ENCODE measurements at places on chromosomes 12 and 14.

DNA sequence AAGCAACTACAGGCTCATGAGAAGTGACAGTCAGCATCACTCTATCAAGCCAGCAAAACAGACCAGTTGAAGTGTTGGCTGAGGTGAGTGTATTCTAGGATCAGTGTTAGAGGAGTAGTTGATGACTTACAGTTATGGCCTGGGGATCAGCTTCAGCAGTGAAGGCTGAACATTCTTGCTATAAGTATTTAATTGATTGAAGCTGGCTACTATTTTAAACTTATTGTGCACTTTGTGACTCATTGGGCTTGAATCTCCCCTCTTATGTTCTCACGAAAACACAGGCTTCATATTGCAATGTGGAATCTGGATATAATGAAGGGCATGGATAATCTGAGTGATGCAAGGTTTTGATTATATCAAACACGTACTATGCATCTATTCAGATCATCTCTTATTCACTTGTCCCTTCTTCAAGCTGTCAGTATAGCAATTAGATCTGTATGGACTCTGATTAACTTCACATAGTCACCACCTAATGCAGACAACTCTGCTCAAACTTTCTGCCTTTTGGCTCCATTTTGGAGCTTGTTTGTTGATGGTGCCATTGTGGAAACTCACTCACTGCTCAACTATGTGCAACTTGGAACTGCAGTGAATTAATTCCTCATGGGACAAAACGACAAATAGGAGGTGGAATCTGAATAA is 309.2 kb downstream of the SLC16A7 start:
- no peak for DNase-seq

DNA sequence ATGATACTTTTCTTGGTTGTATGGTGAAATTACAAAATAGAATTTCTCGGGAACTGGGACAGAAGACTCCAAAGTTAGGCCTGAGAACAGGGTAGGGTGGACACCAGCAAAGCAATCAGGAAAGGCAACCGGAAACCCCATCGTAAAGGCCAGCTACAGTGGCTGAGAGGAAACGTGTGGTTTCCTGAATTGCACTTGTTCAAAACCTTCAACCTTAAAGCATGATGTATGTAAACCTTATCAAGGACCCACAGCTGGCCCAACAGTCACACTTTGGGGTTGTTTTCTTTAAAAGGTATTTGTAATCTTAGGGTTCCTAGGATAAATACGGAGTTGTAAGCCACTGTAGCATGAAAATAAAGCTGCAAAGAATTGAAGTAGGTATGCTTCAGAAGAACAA is 2.2 kb upstream of the PTGDR start:
- DNase-seq = no peak

- no peak for DNase-seq
Observed at GRCh38 chr12:13713556-13714410, 267.6 kb downstream of the GRIN2B start.

- no peak for DNase-seq
Observed at GRCh38 chr14:61469781-61470180, 148.4 kb downstream of the PRKCH start.

- DNase-seq = no peak
Observed at GRCh38 chr12:45343269-45344051, 127.6 kb downstream of the ANO6 start.

GRCh38 chr12:109738209-109738608 is 24.6 kb downstream of the FAM222A start:
- DNase-seq = no peak

GRCh38 chr12:26118308-26118707 is 6.5 kb downstream of the BHLHE41 start:
- DNase-seq = no peak

- DNase-seq = peak; percentile 42
Observed at GRCh38 chr12:916240-916639, 33.3 kb downstream of the RAD52 start.

- DNase-seq = no peak
Observed at GRCh38 chr14:71245659-71246361, 338.6 kb downstream of the PCNX1 start.

GRCh38 chr12:12427568-12427967 is 70.7 kb downstream of the BORCS5 start:
- no peak for DNase-seq

DNA sequence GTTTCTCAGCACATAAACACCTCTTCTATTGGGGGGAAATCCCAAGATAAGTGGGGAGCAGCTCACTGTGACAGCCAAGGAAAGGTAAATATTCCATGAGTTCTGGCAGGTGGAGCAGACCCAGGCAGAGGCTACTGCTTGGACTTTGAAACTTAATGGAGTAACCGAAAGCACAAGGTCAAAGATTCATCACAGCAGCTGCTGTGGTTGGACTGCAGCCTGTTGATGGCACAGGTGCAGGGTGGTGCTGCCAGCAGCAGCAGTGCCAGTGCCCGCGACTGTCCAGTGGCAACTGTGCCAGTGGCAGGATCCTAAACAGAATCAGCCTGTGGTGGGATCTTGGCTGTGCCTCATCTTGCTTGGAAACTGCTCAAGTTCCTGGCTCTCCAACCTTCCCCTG is 81.4 kb upstream of the ARID2 start:
- no peak for DNase-seq

DNA sequence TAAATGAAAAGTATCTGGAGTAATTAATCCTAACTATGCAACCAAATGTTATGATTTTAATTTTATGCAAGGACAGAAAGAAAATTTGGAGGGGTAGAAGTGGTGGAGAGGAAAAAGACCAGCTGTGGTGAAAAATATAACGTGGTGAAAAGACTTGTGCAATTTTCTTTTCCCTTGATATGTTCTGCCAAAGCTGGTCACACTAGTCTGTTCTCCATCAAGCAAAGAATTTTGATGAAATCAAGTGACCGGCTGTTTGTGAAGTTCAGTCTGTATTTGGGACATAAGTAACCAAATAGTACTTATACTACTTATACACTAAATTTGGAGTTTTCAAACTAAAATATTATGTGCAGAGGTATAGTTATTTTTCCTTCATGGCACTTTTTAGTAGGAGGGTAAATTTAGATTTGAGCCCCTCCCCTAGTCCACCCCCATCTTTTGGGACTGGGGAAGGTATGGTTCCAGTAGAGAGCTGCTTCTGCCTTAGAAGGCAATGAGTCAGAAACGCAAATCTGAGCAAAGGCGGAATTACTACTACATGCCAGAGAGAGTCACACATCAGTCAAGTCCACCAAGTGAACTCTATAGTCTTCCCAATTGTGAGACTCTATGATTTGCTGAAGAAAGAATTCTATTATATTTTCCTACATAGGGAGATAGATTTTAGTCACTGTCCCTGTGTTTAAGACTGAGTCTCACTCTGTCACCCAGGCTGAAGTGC is 229.7 kb downstream of the SLC25A21 start:
- no peak for DNase-seq

GRCh38 chr14:64944041-64944440 is 1.5 kb upstream of the GPX2 start:
- no peak for DNase-seq

- no peak for DNase-seq
Observed at GRCh38 chr14:71121711-71122110, 214.5 kb downstream of the PCNX1 start.

DNA sequence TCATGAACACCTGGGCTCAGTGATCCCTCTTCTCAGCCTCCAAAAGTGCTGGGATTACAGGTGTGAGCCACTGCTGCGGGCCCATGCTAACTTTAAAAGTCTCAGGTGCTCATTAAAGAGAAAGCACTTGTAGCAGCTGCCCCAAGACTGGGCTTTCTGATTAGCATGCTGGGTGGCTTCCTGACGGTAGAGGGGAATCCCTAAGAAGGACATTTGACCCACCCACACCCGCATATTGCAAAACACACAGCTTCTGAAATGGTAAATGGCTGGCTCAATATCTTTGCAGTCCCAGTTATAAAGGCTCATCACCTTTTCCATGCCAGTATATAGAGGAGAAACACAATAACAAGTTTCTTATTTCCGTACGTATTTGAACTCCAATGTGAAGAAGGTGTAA is 19.3 kb upstream of the BICD1 start:
- DNase-seq = no peak

- no peak for DNase-seq
Observed at GRCh38 chr12:6696690-6697583, 3.7 kb downstream of the PIANP start.

GRCh38 chr12:123717350-123717749 is 5.2 kb downstream of the ATP6V0A2 start:
- no peak for DNase-seq

DNA sequence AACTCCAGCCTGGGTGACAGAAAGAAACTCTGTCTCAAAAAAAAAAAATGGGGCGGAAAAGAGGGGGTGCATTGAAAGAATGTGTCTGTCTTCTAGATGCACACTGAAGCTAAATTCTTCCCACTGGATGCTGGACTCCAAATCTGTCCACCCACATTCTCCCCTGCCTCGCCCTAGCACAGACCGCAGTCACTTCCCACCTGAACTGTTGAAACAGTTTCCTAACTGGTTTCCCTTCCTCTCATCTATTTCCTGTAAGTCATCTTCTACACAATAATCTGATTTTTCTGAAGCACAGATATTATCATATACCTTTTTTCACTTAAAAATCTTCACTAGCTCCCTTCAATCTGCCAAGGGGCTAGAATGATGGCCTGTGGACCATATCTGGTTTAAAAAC is 1.5 kb upstream of the HCAR1 start:
- no peak for DNase-seq

DNA sequence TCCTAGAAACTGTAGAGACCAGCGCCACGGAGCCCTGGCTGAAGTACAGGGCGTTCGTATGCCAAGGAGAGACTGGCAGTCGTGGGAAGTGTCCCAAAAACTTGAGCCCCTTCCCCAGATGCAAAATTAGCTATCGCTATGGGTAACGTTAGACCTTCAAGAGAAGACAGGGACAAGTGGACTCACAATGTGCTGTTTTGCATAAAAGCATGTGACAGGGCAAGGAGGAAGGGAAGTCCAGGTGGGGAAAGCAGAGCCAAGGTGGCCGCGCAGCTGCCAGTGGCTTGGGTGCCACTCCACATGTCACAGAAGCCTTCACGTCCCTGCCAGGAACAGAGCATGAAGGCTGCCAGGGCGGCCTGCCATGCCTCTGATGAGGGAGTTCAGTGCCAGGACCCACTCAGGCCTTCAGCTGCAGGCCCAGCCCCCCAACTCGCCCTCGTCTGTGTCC is 61.2 kb upstream of the DYNC1H1 start:
- DNase-seq = no peak

DNA sequence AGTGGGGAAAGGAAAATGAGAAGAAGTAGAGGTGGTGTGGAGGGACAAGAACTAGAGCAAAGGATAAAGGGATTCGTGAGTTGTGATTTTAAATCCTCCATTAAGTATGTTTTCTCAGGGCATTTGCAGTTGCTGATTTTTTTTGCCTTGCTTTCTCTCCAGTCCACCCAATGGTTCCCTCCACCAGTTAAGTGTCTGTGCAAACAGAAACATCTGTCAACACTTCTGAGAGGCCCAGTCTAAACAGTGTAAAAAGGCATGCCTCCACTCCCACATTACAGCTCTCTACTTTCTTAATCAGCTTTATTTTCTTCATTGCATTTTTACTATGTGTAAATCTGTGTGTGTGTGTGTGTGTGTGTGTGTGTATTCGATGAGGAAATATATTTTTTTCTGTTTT is 141.2 kb downstream of the PPFIA2 start:
- no peak for DNase-seq

- DNase-seq = no peak
Observed at GRCh38 chr12:77600468-77600843, 230.2 kb upstream of the NAV3 start.

GRCh38 chr14:51119411-51120051 is 24.6 kb upstream of the TRIM9 start:
- DNase-seq = no peak

DNA sequence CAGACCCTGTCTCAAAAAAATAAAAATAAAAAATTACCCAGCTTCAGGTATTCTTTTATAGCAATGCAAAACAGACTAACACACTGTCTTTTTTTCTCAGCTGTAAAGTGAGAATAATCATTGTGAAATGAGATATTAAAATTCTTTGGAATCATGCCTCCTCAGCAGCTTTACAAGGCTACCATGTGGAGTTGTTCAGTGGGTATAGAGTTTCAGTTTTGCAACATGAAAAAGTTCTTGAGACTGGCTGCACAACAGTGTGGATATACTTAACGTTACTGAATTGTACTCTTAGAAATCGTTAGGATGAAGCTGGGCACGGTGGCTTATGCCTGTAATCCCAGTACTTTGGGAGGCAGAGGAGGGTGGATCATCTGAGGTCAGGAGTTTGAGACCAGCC is 15.7 kb upstream of the MAPKAPK5 start:
- DNase-seq = no peak

GRCh38 chr14:55098561-55098898 is 30.5 kb upstream of the LGALS3 start:
- DNase-seq = no peak

- no peak for DNase-seq
Observed at GRCh38 chr12:74401035-74401434, 136.6 kb upstream of the ATXN7L3B start.

- no peak for DNase-seq
Observed at GRCh38 chr14:56087671-56088471, 30.3 kb upstream of the PELI2 start.

GRCh38 chr12:32395026-32395425 is 4.3 kb upstream of the FGD4 start:
- no peak for DNase-seq

- DNase-seq = peak; percentile 38
Observed at GRCh38 chr14:91889477-91890211, 22.3 kb upstream of the TC2N start.

DNA sequence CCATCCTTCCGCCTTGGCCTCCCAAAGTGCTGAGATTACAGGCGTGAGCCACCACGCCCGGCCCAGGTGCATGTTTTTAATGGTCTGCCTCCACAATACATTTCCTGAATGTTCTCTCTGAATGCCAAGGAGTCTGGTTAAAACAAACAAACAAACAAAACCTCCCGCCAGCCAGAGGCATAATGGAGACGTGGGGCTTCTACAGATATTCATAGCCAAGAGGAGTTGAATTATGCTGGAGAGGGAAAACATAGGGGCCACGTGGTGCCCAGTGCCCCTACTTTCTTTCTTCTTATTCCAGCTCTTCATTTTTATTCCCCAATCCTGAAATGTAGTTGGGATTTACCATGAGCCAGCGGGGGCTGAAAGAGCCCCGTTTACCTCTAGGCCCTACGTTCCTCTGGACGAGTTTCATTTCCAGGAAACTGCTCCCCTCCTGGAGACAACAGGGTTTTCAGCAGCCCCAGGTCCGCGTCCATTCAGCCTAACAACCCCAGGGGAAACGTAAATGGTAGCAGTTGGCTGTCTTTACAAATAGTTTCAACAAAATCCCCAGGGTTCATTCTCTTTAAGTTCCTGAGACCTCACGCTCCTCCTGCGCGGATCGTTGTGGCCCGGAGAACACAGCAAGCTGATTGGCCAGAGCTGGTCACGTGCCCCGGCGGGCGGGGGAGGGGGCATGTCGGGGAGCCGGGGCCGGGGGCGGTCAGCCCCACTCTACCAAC is 108.5 kb upstream of the ESRRB start:
- no peak for DNase-seq

DNA sequence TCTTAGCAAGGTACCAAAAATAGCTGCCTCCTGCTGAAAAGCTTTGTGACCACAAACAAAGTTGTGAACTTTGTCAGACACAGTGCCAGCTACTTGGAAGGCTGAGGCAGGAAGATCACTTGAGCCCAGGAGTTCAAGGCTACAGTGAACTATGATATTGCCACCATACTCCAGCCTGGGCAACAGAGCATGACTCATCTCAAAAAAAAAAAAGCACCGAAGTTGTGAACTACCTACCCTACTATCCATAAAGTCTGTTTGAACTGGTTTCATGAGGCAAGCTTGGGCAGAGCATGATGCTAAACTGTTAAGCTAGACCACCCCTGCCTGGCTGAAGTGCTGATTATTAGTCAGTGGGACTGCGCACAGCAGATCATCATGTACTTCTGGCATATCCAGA is 75.5 kb downstream of the RAD52 start:
- no peak for DNase-seq
